Peyer's patch (tissue), 4 donors: ENCODE measurements at places on chromosomes 6 and 20. TPM values are rescaled to one million over a fixed set of nuclear protein-coding genes. Genes with fewer than 3 reads are reported as not detected.

- no peak overlapping the region for H3K4me3 ChIP-seq
- DNase-seq, result no peak
- no peaks in the 10 kb centered on the region for H3K36me3 ChIP-seq
- peaks cover 10% of the 10 kb centered on the region for H3K4me1 ChIP-seq
- H3K27ac ChIP-seq, result no peak overlapping the region
- no peaks in the 10 kb centered on the region for H3K27me3 ChIP-seq
These were observed 513.5 kb upstream of the JARID2 start for GRCh38 chr6:14732226-14732843.

MAP7 gene
- total RNA-seq, result 16.5 TPM

DNA sequence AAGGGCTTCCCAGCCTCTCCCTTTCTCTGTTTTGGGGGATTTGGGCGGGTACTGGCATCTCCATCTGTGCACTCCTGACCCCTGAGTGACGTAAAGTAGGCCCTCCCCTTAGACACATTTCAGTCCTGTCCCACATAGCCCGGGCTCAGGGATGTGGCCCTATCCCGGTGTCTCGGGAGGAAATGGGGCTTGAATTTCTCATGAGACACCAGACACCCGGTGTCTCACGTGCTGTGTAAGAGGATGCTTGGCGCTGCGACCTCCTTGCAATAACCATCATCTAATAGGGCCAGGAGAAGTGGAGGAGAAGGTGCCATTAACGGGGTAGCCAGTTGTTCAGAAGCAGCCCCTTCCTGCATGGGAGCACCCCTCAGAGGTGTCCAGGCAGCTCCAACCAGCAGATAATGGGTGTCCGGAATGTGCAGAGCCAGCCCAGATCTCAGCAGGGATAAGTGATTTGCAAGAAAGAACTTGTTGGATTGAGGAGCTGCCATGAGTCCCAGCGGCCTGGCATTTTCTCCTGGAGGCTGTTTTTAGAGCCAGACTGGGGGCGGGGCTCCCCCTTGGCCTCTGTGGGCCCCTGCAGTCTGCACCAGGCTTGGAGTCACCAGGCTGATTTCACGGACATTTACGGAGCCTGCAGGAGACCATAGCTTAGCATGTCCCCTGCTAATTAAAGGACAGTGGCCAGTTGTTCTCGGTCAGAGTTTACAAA lies 372.0 kb downstream of the PREX1 start:
- H3K36me3 ChIP-seq, result no peaks in the 10 kb centered on the region
- no peaks in the 10 kb centered on the region for H3K27me3 ChIP-seq
- H3K4me1 ChIP-seq, result no peaks in the 10 kb centered on the region

DNA sequence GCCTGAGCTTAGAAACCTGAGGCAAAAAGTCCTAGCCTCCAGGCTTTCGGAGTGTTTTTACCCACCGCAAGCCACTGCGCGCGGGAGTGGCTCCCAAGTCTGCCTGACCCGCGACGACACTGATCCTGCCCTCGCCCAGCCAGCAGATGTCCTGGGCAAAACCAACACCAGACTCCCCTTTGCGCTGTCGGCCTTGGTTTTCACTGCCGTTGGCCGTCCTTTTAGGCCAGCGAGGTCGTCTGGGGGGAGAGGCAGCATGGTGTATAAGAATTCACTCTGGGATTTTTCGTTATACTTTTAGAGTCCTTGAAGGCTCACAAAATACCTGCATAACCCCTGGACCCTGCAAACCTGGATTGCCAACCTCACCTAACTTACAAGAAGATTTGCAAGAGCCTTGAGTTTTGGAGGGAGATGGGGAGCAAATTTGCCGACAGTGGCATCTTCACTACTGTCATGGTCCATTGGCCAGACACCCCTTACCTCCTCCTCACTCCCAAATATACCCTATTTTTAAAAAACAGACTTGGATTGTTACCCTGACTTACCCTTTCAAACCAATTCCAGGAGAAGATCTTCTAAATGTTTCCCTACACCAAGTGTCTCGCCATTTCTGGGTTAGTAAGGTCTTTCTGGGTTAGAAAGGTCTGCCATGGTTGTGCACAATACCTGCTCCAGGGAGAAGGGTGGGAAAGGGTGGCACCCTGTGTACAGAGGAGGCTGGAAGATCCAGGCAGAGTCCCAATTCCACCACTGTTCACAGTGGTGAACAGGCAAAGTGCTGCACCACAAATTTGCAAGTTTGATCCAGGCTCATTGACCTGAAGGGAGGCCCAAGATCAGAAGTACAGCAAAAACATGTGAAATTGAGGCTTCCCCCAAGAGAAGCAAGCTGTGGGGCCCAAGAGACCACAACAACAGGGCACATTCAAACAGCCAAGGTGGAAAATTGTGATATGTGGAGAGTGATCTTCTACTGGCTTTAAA lies 4.4 kb downstream of the FOXA2 start:
- H3K27me3 ChIP-seq, result no peaks in the 10 kb centered on the region
- no peaks in the 10 kb centered on the region for H3K4me1 ChIP-seq
- no peak overlapping the region for H3K4me3 ChIP-seq

TMEM151B gene
- 0.27 TPM for total RNA-seq

LAMA2 gene
- total RNA-seq, result 47.5 TPM

- no peaks in the 10 kb centered on the region for H3K4me1 ChIP-seq
- H3K27me3 ChIP-seq, result no peaks in the 10 kb centered on the region
- no peak overlapping the region for H3K4me3 ChIP-seq
These were observed 52.4 kb upstream of the IPCEF1 start for GRCh38 chr6:154408891-154409500.

- DNase-seq, result no peak
- no peak overlapping the region for H3K4me3 ChIP-seq
- no peaks in the 10 kb centered on the region for H3K27me3 ChIP-seq
- H3K27ac ChIP-seq, result no peak overlapping the region
These were observed 166.8 kb upstream of the FOXQ1 start for GRCh38 chr6:1144842-1145767.
